ENCODE measurements at places on chromosomes 12 and 14.

GRCh38 chr14:60644666-60645065 is 4.6 kb downstream of the SIX1 start:
- DNase-seq, result no peak

DNA sequence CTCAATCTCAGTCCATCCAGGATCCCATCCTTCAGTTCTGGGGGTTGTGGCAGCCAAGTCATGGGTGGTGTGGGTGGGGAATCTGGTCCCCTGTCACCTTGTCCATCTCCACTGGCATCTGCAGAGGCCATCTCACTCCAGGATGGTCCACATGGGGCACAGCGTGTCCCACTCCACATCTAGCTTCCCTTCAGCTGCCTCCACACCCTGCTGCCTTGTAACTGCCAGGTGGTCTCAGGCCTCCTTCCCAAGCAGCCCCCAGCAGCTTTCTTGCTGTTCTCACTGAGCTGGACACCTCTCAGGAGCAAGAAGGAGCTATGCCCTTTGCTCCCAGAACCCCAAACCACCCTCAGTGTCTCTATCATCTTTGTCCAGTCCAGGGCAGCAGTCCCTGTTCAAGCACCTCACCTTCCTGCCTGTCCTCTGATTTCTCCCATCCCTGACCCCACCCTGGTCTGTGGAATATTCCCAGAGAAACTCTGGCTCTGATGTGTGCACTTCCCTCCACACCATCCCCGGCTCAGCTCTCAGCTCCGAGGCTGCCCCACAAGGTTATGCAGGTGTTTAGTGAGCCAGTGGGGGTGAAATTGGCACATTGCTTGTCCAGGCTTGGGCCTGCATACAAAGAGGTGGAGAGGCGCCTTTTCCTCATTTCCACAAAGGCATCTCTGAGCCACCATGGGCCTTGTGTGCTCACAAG is 13.7 kb upstream of the DYNC1H1 start:
- no peak for DNase-seq

DNA sequence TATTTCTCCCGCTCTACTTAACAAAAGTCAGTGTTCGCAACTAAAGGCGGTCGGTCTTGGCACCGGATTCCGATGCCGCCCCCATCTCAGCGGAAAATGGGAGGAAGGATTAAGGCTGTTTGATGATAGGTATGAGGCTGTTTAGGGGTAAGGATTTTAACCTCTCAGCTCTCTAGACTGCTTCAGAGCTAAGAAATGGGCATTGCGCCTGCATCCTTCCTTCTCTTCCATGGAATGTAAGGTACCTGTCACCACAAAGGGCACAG is 1.4 kb downstream of the COCH start:
- peak; percentile 48 for DNase-seq

GRCh38 chr14:52286661-52287649 is 19.5 kb downstream of the PTGDR start:
- no peak for DNase-seq

DNA sequence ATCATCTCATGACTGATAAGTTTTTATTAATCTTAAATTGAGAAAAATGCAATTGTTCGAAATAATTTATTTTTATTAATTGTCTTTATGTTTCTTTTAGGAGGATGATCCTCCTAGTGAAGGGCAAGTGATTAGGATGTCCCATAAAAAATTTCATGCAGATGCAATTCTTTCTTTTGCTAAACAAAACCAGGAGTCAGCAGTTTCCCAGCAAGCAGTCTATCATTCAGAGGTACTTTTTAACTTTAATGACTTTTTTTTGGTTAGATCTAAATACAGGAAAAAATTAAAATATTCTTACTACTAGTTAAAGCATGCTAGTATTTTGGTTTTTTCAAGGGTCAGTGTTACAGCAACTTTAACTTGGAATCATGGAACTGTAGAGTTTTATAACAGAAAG is 64.5 kb downstream of the KIAA0586 start:
- DNase-seq, result no peak

GRCh38 chr14:35353409-35354172 is 51.0 kb downstream of the NFKBIA start:
- DNase-seq, result no peak
